ENCODE measurements at places on chromosomes 1 and 21. TPM values are rescaled to one million over a fixed set of nuclear protein-coding genes. Genes with fewer than 3 reads are reported as not detected.

Gene SLC19A2
- 8.7 TPM for total RNA-seq

Gene SV2A
- 27.5 TPM for total RNA-seq

Gene EXO1
- total RNA-seq = 16.6 TPM

Gene OR2L5
- total RNA-seq = not detected

Gene ATP6V1G3
- total RNA-seq = not detected

Gene FAAH
- 1.0 TPM for total RNA-seq

Measured in bronchus fibroblast of lung (primary cell).